ENCODE measurements at places on chromosomes 11 and 22.

- no peak for DNase-seq
Observed at GRCh38 chr11:66973956-66974580, 1.0 kb upstream of the C11orf86 start.

DNA sequence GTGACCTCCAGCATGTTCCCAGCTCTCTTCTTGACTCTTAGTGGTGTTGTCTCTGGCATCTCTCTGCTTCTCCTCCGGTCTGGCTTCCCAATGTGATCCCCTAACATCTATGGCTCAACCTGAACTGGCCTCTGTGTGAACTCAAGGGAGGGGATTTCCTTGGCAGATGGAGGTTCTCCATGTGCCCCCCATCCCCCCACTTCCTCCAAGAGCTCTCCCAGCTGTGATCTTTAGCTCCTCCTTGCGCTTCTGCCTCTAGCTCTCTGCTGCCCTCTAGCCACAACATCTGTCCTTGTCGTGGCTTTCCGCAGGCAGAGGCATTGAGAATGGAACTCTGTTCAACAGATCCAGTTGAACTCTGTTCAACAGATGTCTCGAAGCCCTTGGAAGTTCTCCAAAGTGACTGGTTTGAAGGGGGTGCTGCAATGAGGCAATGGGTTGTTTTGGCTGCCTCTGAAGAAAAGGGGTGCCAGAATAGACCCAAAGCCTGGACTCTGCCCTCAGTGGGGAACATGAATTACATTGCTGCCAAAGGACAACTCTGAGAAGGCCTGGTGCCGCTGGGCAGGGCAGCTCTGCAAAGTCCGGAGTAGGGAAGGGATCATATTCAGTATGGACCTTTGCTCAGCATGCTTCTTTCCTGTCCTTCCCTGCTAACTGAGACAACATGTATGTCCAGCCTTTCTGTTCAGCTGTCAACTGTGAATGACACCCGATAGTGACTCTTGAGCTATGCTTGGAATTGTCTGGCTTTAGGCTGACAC lies 61.9 kb downstream of the ADM start:
- DNase-seq = peak; percentile 83

GRCh38 chr11:20501252-20501651 lies 98.2 kb upstream of the SLC6A5 start:
- DNase-seq = no peak

- DNase-seq = peak; percentile 53
Observed at GRCh38 chr22:17836992-17837742, 62.9 kb upstream of the BID start.

DNA sequence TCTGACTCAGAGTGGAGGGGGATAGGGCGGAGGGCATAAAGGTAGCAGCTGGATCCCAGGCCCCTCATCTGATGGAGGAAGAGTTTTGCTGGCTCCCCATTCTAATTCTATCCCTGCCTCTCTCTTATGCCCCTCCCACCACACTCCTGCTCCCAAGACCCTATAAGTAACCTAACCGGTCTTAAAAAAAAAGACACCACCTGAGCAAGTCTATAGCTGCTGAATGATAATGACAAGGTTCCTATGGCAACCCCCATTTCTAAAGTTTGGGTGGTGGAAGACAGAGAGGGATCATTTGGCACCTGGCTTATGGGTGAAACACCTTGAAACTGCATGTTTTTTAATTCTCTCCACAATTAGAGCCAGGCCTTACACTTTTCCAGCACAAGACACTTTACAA lies 69.6 kb downstream of the LARGE1 start:
- DNase-seq = peak; percentile 54

- peak; percentile 11 for DNase-seq
Observed at GRCh38 chr11:39365809-39366436, 2093.5 kb downstream of the LRRC4C start.

GRCh38 chr11:39102236-39102635 lies 2357.2 kb downstream of the LRRC4C start:
- no peak for DNase-seq

DNA sequence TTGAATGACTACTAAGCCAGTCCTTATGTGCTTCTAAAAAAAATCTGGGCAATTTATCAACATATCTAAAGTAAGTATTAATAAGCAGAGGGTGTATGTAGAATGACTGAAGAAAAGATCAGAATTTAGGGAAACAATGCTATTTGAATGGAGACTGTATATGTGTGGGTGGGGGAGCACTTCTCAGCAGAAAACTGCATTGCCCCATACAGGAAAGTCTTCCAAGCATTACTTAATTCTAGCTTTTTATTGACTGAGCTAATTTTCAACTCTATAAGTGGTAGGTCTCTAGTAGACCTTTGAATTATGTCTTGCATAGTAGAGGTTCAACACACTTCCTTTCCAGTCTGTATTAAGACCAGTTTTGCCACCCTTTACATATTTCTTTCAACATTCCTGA lies 41.7 kb downstream of the CASP12 start:
- no peak for DNase-seq

DNA sequence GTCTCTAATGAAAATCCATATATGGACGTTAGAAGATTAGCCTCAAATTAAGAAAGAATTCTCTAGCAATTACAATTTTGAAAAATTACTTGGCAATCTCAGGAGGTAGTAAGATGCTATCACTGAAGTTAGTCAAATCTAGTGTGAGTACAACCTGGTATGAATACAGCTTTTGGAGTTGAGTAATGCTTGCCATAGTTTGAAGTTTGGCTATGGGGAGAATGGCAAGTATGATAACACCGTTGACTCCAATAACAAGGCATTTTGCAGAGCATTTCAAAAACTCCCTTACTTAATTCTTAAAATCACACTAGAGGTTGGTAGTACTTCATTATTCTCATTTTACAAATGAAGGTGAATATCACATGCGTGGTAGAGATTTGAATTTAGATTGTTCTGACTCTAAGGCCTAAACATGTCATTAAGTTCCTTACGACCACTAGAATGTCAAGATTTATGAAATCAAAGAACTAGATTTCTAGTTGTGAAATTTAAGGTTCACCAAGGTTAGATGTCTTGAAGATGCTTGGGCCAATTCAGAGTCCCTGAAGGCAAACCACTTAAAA lies 355.4 kb downstream of the ETS1 start:
- no peak for DNase-seq

DNA sequence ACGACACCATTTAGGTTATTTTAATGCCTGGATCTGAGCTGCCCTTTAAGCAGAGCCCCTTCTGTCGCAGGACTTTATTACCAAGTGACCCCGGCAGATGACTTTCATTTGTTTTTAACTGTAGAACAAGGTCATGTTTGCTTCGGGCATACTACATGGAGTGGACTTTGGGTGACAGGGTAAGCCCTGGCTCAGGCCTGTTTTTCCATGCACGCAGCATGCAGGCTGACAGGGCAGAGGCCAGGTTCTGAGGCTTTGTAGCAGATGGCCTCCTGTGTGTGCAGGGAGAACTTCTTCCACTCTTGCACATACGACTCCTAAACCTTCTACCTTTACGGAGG lies 50.5 kb downstream of the SNX19 start:
- no peak for DNase-seq

DNA sequence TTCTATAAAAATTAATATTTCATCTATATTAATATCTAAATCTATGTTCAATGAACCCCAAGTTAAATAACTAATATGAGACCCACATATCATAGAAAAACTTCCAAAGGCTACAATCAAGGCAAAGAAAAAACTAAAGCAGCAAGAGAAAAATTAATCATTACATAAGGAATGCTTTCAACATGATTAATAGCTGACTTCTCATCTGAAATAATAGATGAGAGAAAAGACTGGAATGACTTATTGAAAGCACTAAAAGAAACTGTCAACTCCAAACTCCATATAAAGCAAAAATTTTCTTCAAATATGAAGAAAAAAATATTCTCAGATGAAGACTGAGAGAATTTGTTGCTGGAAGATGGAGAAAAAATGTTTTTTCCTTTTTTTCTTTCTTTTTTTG lies 13.0 kb downstream of the TRIM5 start:
- no peak for DNase-seq

GRCh38 chr11:15159085-15159484 lies 44.4 kb downstream of the INSC start:
- peak; percentile 52 for DNase-seq

DNA sequence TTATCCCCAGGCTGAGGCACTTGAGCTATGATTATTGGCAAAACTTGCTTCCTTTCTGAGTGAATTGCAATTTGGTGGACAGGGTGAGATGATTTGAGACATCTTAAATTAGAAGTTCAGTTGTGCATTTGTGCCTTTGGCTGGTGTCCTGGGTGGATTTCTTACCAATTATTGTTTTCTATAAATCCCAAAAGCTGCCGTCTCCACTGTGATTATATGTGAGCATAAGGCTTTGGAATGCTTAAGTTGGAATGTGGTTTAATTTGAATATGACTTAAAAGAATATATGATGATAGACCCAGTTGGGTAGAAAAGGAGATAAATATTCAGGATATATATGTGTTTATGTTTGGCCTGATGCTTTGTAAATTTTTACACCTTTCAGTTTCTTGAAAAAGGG lies 70.0 kb downstream of the EXT2 start:
- DNase-seq = no peak

DNA sequence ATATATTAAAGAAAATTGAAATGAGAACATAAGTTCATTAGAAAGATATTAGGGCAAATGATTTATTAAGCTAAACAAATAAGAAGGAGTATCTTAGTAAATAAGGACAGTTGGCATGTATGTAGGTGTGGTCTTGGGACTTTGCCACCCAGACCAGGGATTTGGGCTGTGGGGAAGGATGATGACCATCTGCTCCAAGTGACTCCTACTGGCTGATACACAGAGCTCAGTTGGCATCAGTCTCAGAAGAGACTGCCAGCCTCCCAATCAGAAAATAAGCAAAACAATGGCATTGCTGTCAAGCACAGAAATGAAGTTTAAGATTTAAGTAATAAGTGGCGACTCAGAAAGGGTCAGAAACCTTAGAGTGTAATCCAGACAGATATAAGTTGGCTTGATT lies 49.5 kb downstream of the PAX6 start:
- DNase-seq = no peak

DNA sequence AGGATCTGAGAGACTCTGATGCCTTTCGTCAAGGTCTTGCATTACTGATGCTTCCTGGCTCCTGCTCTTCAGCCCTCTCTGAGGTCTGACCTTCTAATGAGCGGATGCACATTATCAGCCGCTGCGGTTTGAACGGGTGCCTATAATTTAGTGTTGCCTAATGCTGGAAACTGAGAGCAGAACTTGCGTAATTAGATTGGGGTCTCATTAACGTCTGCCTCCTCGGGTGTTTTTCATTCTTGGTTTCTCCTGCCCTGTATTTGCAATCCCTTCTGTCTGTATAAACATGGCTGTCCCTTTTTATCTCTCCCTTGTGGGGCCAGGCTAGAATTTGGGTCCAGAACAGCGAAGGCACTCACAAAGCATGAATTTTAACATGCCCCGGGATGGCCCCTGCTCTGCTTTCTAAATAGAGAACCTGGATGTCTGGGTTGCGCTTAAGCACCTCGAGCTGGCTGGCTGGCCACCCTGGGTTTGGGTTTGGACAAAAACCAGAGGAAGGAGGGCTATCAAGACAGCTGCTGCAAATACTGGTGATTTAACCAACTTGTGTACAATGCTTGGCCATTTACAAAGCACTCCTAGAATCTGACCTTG lies 118.6 kb downstream of the TIMP3 start:
- DNase-seq = no peak

DNA sequence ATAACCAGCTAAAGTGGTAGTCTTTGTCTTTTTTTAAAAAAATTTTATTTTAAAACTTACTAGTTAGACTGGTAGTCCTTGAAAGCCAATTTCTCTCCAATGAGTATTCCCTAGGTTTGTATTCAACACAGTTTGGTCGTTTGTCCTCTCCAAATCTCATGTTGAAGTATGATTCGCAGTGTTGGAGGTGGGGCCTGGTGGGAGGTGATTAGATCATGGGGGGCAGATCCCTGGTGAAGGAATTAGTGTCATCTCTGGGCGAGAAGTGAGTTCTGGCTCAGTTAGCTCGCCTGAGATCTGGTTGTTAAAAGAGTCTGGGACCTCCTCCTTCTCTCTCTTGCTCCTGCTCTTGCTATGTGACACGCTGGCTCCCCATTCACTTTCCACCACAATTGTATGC lies 18.0 kb downstream of the FLI1 start:
- DNase-seq = no peak

GRCh38 chr22:43928468-43928867 lies 4.9 kb downstream of the PNPLA3 start:
- no peak for DNase-seq

DNA sequence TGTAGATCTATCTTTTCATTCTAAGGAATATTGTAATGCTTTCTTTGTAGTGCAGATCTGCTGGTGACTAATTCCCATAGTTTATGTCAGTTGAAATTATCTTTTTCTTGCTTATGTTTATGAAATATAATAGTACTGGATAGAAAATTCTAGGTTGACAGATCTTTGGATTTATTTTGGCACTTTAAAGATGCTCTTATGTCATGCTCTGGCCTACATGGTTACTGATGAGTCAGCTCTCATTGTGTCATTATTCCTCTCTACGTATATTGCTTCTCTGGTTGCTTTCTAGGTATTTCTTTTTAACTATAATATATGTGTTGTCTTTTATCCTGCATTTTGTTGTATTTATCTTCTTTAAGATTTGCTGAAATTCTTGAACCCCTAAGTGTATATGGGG lies 955.5 kb upstream of the CHORDC1 start:
- DNase-seq = no peak

GRCh38 chr11:69343401-69344321 lies 49.7 kb downstream of the MYEOV start:
- DNase-seq = no peak

- no peak for DNase-seq
Observed at GRCh38 chr11:43756575-43756974, 76.0 kb downstream of the HSD17B12 start.

DNA sequence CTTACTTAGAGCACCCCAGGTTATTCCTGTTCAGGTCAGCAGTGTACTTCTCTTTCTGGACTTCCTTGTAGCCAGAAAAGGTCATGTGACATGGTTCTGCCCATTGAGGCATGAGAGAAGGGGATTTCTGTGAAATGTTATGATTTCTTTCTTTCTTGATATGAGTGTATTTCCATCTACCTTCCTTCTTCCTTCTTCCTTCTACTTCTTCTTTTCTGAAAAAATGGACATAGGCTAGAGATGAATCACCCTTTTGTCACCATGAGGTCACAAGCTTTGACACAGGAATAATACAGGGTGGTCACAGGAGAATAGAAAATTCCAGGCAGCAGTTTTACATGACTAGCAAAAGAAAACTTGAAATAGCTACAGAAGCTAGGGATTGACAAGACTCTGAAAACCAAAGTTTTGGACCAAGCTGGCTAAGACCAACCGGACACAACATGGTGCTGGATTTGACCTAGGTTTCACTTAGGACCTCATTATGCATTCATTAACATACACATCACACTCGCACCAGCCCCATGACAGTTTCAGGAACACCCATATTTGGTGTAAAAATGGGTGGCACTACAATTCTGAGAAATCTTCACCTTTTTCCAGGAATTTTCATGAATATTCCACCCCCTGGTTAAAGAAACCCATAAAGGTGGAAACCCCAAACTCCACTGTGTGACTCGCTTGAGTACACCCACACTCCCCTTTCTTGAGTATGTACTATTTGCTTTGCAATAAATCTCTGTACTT lies 21.2 kb upstream of the MAP6 start:
- DNase-seq = no peak

GRCh38 chr11:64570341-64570740 lies 20.7 kb upstream of the SLC22A12 start:
- DNase-seq = no peak

Measured in iPS-NIHi11 (cell line).